ENCODE measurements at places on chromosomes 7 and 10.
A peak's percentile ranks its signal among the peaks of the same experiment; 100 is the strongest.

DNA sequence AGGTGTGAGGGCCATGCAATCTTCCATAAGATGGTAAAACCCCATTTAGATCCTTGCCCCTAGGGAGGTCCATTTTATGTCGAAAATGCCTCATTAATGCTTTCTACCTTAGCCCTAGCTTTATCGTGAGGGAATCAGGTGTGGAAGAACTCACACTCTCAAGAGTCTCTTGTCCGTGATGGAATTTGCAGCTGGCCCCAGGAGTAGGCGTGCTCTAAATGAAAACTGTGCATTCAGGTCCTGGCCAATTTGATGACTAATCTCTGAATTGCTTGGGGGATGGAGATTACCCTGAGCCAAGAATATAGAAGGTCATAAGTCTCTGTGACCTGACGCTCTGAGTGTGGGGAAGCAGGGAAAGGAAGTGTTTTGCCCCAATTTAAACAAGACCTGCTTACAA, 6.6 kb downstream of the C10orf90 start:
- DNase-seq, result no peak

DNA sequence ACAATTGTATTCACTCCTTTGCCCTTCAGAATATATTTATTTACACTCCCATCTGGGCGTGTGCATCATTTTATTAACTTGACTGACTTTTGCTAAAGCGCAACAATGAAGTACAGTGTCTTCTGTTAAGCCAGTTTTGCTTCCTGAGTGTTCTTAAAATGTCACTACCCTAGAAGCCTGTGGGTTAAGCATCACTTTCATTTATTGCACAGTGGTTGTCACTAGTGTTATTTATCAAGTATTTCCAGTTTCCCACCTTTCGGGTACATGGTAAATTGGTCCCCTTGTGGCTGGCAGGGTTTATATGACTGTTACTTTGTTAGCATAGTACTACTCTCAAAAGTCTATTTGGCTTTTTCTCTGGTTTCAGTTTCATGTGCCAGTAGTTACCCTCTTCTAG, 3.3 kb downstream of the HILPDA start:
- no peak for DNase-seq

GRCh38 chr10:99172128-99172738, 63.4 kb downstream of the HPSE2 start:
- DNase-seq, result peak; percentile 10

GRCh38 chr7:92002720-92003119, 62.1 kb downstream of the AKAP9 start:
- no peak for DNase-seq

GRCh38 chr10:79293841-79294581, 53.3 kb upstream of the PPIF start:
- DNase-seq, result peak; percentile 53

DNA sequence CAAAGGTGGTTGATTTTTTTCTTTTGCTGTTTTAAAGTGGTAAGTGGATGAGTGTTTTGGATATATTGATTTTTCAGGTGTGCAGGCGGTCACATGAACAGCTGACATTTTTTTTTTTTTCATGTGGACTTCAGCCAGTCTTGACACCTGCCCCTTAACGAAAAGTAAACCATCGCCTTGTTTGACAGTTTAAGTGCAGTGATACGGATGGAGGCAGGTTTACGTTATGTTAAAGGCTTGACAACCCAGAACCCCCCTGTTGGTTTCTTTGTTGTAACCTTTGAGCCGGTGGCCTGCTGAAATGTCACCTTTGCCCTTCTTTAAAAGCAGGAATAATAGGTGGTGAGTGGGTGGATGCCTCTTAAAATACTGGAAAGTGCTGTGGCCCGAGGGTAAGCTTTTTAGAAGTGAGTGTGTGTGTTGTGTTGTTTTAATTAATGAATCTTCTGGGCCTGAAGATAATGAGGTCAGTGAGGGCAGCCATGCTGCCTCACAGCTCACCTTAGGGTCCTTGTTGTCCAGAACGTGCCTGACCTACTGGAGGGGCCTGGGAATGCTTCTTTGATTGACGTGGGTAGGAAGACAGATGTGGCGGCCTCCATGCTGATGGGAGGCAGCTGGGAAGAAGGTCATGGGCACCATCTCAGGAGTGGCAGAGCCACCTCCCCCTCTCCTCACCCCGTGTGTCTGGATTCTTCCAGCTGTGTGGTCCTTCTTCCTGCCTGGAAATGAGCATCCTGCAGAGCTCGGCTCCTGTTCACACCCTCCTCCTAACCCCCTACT, 69.8 kb downstream of the TCF7L2 start:
- no peak for DNase-seq

- DNase-seq, result no peak
Measured at GRCh38 chr7:47763063-47763974, 181.4 kb upstream of the TNS3 start.

GRCh38 chr10:128064970-128065580, 61.1 kb downstream of the MKI67 start:
- peak; percentile 7 for DNase-seq

- DNase-seq, result peak; percentile 54
Measured at GRCh38 chr7:135620980-135621850, 41.1 kb upstream of the STMP1 start.

- DNase-seq, result no peak
Measured at GRCh38 chr10:43254199-43254730, 12.6 kb downstream of the RASGEF1A start.

DNA sequence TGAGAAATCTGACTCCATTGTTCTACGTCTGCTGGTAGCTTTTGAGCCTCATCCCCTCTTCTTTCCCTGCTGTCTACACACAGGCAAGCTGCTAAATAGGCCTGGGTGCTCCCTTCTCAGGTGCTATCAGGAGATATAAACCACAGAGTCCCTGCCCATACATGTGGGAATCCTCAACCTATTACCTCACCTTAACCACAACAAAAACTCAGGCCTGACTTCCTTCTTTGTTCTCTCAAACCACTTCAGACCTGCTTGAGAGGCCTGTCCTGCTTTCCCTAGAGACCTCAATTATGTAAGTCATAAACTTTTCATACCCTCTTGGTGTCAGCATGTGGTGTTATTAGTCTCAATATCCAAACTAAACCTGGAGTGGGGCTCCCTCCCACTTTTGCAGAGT, 75.0 kb upstream of the MAGI2 start:
- DNase-seq, result peak; percentile 85

DNA sequence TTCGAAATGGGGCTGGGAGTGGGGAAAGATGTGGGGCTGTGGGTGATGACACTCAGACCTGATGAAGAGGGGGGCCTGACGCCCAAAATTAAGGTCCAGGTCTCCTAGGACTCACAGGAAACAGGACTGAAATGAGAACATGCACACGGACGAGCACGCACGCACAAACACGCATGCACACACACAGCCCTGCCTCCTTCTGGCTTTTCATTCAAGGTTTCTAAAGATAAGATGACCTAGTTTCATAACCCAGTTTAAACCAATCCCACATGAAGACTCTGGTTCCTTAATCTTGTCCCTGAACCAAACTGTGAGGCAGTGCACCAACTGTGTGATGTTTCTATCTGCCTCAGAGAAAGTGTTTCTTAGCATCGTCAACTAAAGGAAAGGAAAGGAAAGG, 162.0 kb downstream of the DGKI start:
- no peak for DNase-seq

DNA sequence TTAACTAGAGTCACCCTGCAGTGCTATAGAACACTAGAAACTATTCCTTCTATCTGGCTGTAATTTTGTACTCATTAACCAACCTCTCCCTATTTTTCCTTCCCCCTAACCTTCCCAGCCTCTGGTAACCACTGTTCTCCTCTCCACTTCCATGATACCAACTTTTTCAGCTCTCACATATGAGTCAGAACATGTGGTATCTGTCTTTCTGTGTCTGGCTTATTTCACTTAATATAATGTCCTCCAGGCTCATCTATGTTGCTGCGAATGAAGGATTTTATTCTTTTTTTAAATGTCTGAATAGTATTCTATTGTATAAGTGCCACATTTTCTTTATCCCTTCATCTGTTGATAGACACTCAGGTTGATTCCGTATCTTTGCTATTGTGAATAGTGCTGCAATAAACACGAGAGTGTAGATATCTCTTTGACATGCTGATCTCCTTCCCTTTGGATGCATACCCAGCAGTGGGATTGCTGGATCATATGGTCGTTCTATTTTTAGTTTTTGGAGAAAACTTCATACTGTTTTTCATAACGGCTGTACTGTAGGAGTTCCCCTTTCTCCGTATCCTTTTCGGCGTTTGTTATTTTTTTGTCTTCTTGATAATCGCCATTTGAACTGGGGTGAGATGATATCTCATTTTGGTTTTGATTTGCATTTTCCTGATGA, 101.4 kb downstream of the FAM107B start:
- DNase-seq, result no peak

GRCh38 chr7:146054909-146055308, 61.7 kb upstream of the CNTNAP2 start:
- no peak for DNase-seq

- no peak for DNase-seq
Measured at GRCh38 chr10:13770760-13771493, 184.2 kb downstream of the PRPF18 start.

DNA sequence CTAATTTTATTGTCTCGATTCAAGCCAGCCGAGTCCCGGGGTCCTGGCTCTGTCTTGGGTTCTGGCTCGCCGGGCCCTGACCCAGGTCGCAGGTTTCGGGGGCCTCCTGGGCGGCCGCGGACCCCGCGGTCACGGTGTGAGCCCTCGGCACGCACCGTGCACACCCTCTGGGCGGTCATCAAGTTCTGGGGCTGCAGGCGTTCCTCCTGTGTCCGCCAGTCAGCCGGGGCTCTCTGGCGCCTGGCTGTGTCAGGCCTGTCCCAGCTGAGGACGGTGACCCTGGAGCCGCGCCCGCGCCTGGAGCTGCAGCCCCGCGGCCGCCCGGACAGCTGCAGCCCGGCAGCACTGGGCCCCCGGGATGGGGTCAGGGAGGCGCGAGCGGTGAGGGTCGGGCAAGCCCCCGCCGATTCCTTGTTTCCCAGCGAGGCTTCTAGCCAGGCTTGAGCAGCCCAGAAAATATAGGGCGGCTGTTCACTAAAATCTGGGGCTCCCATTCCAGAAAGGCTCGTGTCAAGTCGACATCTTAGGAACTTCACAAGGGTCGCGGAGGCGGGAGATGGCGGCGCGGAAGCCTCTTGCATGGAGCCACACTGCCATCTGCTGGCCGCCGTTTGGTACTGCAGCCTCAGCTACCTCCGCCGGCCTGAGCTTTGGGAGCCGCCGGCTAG, 4.2 kb upstream of the HOXA7 start:
- peak; percentile 69 for DNase-seq

- no peak for DNase-seq
Measured at GRCh38 chr7:584122-584465, 64.4 kb upstream of the PDGFA start.

DNA sequence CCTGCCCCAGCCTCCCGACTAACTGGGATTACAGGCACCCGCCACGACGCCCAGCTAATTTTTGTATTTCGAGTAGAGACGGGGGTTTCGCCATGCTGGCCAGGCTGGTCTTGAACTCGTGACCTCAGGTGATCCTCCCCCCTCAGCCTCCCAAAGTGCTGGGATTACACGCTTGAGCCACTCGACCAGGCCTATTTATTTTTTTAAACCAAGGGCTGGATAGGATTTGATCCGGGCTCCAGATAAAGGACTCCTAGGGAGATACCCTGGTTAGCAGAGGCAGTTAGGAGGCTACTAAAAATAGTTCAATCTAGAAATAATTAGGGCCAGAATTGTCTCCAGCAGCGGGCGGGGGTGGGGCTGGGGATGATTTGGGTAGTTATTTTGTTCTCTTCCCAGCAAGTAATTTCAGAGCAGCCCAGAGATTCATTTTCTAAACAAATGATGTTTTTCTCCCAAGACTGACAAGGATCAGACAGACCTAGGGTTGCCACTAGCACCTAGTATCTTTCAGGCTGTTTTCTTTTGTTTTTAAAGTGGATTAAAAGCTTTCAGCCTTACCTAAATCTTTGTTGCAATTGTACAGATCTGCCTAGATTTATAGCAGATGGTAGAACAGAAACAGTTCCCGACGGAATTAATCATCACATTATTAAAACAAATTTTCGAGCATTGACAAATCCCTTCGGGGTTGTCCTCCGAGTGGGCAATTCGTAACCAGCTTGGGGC, 859 bp upstream of the SMC3 start:
- DNase-seq, result no peak

GRCh38 chr10:123967626-123968243, 76.1 kb upstream of the CPXM2 start:
- no peak for DNase-seq

DNA sequence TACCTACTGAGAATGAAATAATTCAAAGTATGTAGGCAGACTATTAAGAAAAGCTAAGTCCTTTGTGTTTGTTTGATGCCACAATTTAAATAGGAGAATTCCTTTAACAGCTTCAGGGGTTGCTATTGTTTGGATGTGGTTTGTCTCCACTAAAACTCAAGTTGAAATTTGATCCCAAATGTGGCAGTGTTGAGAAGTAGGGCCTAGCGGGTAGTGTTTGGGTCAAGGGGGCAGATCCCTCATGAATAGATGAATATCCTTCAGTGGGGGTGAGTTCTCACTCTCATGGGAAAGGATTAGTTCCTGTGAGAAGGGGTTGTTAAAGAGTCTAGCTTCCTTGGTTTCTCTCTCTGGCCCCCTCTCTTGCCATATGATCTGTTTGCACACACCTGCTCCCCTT, 97.0 kb downstream of the HGF start:
- DNase-seq, result no peak

GRCh38 chr7:39421661-39422060, 144.5 kb upstream of the YAE1 start:
- no peak for DNase-seq

DNA sequence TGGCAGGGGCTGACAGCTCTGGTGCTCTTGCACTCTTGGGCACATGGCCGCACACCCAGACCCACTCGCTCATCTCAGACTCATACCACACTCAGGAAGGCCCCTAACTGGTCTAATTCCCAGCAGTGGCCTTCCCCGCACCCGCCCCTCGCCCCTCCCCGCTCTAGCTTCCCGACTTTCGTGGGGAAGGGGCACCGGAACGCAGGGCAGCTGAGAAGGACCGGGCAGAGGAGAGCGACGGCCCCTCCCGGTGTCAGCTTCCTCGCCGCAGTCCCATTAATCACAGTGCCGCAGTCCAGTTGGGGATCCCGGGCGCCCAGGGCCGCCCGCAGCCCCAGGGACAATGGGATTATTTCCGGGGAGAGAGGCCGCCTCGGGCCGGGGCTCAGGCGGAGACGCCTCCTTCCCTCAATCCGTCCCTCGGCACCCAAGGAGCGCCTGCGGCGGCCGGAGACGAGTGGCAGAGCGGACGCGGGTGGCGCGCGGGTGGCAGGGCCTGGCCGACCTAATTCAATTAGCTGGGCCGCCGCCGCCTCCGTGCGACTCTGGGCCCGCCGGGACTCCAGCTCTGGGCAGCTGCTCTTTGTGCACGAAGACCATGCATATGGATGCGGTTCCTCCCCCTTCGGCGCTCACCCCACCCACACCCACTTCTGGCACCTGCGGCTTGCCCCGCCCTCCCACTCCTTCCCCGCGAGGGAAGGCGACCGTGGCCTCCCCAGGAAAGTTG, 7.8 kb upstream of the TLX1 start:
- DNase-seq, result no peak

GRCh38 chr10:17742918-17743317, 9.1 kb upstream of the TMEM236 start:
- no peak for DNase-seq

- DNase-seq, result no peak
Measured at GRCh38 chr7:101605611-101606497, 23.2 kb downstream of the MYL10 start.

GRCh38 chr10:59393349-59393748, 31.0 kb upstream of the FAM13C start:
- DNase-seq, result no peak
